ENCODE measurements at places on chromosomes 4 and X. TPM values are rescaled to one million over a fixed set of nuclear protein-coding genes. Genes with fewer than 3 reads are reported as not detected.

PAK3 gene
- not detected for total RNA-seq

FAM9B gene
- not detected for total RNA-seq

HOPX gene
- 0.42 TPM for total RNA-seq

DNA sequence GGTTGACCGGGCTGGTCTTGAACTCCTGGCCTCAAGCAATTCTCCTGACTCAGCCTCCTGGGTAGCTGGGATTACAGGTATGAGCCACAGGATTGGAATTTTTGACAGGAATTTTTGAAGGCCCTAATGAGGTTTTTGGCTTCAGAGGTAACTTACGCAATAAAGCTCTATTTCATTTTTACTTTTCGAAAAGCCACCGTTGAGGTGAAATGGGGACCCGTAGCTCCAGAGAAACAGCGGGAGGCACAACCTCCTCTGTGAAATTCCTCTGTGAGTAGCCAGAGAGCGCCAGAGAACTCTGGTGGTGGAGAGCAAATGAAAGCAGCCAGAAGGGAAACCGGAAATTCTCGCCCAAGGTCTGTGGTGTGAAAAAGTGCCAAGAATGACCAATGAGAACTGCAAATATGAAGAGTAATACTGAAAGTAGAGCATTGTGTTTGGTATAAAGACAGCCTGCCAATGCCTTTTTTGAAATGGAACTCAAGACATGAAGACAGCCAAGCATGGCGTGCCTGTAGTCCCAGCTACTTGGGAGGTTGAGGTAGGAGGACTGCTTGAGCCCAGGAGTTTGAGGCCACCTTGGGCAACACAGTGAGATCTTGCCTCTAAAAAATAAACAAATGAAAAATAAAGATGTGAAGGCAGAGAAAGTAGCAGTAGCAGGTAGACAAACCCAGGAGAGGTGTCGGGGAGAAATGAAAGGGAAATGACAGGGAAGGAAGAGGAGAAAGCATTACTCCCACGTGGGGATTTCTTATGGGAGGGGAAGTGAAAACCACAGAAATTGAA is 33.0 kb upstream of the TMEM131L start:
- peak overlapping the region; percentile 44 for H3K27ac ChIP-seq
- no peaks in the 10 kb centered on the region for H3K36me3 ChIP-seq
- peaks cover 14% of the 10 kb centered on the region for H3K4me1 ChIP-seq
- no peak overlapping the region for H3K4me3 ChIP-seq
- peak; percentile 77 for DNase-seq

DNA sequence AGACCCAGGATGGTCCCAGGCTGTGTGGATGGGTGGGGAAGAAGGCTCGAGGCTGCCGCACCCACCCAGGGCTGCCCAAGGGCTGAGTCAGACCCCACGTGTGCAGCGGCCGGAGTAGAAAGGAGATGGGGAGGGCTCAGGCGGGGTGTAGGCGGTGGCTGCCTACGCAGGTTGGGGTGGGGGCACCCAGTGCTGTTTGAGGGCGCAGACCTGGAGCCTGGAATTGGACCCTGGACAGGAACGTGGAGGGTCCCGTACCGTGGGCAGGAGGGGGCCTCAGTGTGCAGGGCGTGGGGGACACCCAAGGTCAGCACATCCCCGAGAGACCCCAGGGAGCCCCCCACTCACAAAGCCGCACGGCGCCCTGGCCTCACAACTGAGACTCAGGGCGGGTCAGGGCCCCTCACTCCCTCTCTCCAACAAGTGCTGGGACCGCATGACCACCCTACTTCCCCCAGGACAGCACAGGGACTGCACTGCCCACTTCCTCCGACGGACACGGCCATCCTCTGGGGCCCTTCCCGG is 79.9 kb downstream of the FAM53A start:
- H3K27me3 ChIP-seq, result no peaks in the 10 kb centered on the region
- no peak overlapping the region for H3K27ac ChIP-seq
- H3K4me3 ChIP-seq, result 0 out of 2 replicates have a peak overlapping the region, but pooled peaks have one; percentile 6
- no peak for DNase-seq

GRCh38 chrX:100405424-100405823 is 4.6 kb downstream of the PCDH19 start:
- H3K27ac ChIP-seq, result no peak overlapping the region
- no peaks in the 10 kb centered on the region for H3K4me1 ChIP-seq
- H3K36me3 ChIP-seq, result no peaks in the 10 kb centered on the region
- no peak overlapping the region for H3K4me3 ChIP-seq
- DNase-seq, result no peak

- no peaks in the 10 kb centered on the region for H3K36me3 ChIP-seq
- H3K27me3 ChIP-seq, result peaks cover 5% of the 10 kb centered on the region
- no peaks in the 10 kb centered on the region for H3K4me1 ChIP-seq
- H3K27ac ChIP-seq, result no peak overlapping the region
Measured at GRCh38 chrX:151679798-151680402, 15.4 kb upstream of the PRRG3 start.
